Activated T-helper 17 cell treated with anti-CD3 and anti-CD28 coated beads, Interleukin-2, amount 50 U/mL, for 72 hours (primary cell): ENCODE measurements at places on chromosomes 16 and 17.

DNA sequence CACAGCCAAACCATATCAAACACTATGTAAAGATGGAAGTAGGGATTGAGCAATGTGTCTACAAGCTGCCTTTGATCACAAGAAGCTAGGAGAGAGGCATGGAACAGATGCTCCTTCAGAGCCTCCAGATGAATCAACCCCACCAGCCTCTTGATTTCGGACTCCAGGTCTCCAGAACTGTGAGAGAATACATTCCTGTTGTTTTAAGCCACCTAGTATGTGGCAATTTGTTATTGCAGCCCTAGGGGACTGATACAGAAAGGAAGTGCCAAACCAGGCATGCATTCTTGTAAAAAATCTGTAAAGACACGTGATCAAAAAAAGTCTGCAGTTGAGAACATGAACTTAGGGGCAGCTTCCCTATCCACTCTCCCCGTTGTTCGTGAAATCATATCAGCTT is 91.1 kb downstream of the C17orf67 start:
- no peak for ATAC-seq

GRCh38 chr16:89300311-89300975 is 82.9 kb downstream of the ZNF778 start:
- no peak for ATAC-seq

GRCh38 chr17:77233635-77234334 is 93.0 kb downstream of the SEC14L1 start:
- ATAC-seq, result peak; percentile 94

DNA sequence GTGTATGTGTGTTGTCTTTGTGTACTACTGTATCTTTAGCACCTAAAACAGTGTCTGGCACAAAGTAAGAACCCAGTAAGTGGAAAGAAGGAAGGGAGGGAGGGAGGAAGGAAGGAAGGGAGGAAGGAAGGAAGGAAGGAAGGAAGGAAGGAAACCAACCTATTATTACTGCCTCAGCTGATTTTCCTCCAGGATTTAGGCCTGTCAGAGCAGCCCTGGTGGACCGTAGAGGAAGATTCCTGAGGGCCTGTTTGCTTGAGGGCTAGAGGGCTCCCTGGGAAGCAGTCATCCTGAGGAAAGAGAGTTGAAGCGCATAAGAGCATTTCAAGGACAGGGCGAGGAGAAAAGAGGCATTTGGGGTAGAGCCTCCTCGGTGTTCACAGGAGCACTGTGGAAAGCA is 61.5 kb downstream of the WSB1 start:
- no peak for ATAC-seq

DNA sequence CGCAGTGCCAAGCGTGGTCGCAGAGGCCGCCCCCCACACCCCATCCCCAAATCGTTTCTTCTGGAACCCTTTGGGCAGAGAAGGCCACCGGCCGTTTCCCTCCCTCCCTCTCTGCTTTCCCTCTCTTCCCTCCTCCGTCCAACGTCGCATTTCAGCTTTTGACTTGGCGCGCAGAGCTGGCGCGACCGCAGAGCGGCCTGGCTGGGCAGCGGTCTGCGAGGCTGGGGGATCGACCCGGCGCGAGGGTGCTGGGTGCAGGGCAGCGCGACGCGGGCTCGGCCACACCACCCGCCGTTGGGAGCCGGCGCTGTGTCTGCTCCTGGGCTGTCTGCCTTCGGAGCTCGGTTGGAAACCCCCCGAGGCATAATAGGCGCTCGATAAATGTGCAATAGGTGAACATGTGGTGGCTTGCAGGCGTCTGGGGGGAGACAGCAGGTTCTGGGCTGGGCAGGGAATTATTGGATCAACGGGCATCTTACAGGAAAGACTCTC is 2.8 kb upstream of the NTN3 start:
- peak; percentile 31 for ATAC-seq

DNA sequence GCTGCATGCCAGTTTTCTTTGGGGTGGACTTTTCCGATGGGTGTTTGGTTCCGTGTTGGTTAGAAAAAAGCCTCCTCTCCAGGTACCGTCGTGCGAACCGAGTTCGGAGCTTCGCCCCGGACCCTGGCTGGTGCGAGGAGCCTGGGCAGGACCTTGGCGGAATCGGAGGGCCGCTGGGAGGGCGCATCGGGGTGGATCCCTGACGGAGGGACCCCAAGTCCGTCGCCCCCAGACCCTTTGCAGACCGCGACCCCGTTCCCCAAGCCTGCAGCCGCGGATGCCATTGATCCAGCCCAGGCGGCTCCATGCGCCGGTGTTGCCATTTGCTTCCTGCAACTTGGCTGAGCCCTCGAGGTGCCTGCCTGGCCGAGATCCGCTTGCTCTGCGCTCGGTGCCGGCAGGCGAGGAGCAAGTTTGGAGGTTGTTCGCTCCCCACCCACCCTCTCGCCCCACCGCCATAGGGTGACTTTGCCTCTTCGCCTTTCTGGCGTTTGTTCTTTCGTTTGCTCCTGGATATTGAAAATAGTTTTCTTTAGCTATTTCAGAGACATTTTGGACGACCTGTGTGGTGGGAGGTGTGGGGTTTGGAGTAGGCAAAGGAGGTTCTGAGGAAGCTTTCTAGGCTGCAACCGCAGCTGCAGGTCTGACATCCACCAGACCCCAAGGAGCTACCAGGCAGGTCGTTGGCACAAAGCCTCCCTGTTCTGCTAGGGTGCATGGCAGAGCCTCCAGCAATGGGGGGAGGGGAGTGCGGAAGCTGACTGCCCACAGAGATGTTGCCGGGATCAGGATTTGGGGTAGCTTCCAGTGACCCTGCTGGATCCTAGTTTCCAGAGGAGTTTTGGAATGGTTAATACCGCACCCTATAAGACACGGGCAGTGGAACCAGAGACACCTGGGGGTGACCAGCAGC is 58.2 kb downstream of the RAP1GAP2 start:
- peak; percentile 44 for ATAC-seq

DNA sequence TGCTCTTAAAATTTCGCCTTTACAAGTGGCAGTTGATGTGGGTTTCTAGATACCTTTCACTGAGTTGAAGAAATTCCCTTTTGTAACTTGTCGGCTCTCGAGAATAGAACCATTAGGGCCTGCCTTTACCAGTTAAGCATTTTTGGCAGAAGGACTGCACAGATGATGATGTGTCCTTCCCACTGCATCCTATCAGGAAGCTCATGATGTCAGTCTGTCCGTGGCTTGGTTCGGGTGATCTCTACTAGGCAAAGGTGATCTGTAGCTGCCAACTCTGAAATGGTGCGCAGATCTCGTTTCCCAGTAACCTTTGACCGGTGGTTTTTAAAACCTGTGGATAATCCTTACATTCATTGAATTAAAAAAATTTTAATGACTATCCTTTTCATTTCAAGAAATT is 49.7 kb downstream of the ZNRF1 start:
- ATAC-seq, result no peak

- ATAC-seq, result no peak
Observed at GRCh38 chr17:45777388-45777787, 6.7 kb upstream of the CRHR1 start.

DNA sequence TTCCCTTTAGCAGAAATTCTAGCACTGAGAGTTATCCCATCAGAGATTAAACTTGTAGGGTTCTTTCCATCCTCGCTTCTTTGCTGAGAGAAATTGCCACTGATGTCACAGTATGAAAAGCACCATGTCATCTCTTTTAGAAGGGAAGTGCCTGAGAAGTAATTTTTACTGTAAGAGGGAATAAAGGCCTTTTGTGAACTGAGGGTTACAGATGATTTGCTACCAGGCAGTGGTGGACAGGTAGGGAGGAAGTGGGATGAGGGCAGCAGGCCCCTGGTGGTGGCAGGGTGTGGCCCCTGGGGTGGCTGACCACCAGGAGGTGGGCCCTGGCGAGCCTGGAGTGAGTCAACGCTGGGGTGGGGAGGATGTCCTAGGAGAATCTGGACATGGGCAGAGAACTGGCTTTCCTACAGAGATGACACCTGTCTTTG is 6.4 kb upstream of the MILR1 start:
- ATAC-seq, result peak; percentile 61

DNA sequence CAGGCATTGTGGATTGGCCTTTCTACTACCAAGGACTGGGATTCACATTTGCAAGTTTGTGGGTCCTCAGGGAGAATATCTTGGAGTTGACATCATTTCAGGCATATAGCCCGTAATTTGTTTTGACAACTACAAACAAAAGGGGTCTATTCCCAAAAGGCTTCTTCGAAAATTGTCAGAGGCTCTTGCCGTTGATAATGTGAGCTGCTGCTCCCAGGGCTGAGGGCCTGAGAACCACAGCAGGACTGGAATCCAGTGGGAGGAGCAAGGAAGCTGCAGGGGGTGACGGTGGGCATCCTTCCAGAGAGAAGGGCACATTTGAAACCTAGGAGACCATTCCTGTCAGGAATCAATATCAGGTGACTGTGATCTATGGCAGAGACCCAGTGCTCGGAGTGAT is 761.6 kb upstream of the RBFOX1 start:
- no peak for ATAC-seq

DNA sequence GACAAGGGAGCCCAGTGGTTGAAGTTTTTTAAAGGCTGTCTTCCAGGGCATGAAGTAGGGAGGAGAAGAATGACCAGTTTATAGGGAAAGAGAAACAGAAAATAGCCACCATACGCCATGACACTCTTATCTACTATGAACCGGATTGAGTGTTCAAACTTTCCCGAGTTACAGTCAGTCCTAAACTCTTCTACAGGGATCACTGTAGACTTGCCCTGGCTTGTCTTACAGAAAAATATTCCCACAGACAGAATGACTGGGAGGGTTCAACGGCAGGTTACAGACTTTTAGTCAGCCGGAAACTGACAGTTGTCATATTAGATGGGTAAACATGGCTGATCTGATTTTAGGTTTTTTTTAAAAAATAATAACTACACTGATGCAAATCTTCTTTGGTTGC is 662.5 kb upstream of the SOX9 start:
- no peak for ATAC-seq

GRCh38 chr17:78441271-78441971 is 63.0 kb downstream of the PGS1 start:
- peak; percentile 69 for ATAC-seq

- peak; percentile 97 for ATAC-seq
Observed at GRCh38 chr16:57757326-57757786, 21.8 kb downstream of the KATNB1 start.

DNA sequence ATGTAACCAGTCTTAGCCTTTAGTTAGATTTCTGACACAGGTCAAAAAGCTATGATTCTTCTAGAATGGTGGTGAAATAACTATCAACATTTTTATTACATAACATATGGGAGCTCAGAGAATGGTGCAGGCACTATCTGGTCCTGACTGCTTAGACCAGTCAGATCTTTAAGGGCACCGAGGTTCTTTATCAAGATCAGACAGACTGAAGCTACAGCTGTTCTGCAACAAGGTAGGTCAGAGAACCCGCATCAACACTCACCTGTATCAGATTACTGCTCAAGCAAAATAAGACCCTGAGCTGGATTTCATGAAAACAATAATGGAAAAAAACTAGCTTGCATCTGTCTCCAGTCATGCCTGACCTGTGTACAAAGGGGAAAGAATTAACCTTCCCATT is 160.4 kb downstream of the KCNJ2 start:
- no peak for ATAC-seq

DNA sequence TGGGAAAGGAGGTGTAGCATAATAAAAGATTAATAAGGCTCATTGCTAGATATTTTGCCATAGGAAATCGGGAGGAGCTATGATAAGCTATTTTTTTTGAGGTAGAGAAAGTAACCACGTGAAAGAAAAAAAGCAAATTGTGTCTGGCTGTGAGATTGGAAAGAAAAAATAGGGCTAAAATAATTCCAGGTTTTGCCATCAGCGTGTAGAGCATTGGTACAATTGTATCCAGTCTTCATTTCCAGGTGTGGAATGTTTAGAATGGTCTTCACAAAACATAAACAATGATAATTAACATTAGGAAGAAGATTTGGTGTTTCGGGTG is 1.1 kb downstream of the TANC2 start:
- ATAC-seq, result no peak

- no peak for ATAC-seq
Observed at GRCh38 chr16:88789594-88789993, 4.6 kb upstream of the PIEZO1 start.

DNA sequence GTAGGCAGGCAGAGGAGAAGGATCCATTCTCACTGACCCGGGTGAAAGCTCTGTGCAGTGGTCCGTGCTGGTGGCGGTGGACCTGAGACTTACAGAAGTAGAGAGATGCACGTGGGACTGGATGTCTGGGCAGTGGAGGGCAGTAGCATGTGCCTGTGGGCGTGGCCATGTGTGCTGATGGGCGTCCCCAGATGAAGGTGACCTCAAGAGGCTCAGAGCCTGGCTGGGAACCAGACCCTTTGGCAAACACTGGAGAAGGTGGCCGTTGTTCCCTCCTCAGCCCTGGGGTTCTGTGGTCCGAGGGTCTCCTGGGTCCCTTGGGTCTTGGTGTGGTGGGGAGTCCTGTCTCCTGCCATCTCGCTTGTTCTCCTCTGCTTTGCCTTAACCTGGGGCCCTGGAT is 15.6 kb downstream of the WSCD1 start:
- ATAC-seq, result no peak

DNA sequence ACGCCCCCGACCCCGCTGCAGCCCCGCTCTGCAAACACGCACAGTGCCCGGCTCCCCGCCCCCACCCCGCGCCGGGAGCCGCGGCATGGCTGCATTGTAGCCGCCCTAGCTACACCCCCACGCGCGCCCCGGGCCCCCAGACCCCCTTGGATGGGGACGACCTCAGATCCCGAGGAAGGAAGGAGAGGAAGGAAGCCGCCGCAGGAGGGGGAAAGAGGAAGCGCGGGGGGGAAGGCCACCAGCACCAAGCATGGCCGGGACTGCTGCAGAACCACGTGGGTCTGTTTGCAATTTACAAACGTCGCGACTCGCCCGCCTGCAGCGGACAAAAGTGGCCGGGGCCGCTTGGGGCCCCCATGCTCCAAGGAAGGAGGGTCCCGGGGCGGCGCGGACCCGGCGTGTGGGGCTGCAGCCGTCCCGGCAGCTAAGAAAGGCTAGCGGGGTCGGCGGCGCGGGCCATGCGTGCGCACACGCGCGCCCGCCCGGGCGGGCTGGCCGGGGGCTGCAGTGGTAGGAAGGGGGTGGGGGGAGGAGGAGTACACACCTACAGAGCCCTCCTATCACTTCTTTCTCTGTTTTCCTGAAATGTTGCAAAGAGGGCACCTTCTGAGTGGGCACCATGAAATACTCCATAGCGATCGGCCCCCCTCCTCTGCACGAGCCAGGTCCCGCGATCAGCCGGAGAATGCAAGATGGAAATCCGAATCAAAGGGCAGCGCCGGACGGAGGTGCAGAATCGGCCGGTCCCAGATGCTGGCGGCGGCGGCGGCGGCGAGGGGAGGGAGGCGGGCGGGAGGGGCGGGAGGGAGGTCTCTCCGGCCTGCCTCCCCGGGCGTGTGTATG is 488 bp downstream of the TFAP4 start:
- peak; percentile 37 for ATAC-seq

- peak; percentile 78 for ATAC-seq
Observed at GRCh38 chr17:49217651-49218413, 7.3 kb downstream of the ABI3 start.

- peak; percentile 89 for ATAC-seq
Observed at GRCh38 chr16:58515125-58515870, at the start of gene SETD6. Gene SETD6, plus strand, starts transcription at chr16:58515517. Its CDS starts 21 bp downstream, at chr16:58515538.

GRCh38 chr16:29702269-29702668 is 23.3 kb downstream of the QPRT start:
- ATAC-seq, result peak; percentile 55

GRCh38 chr16:26111900-26112299 is 420.1 kb downstream of the HS3ST4 start:
- ATAC-seq, result no peak
